ENCODE measurements at places on chromosomes 4 and X.

- DNase-seq = no peak
These were observed 59.2 kb downstream of the GPR143 start for GRCh38 chrX:9706421-9706820.

GRCh38 chr4:175776217-175776616, 35.8 kb downstream of the GPM6A start:
- DNase-seq = peak; percentile 71

- DNase-seq = no peak
These were observed 59.5 kb upstream of the PGM2 start for GRCh38 chr4:37767019-37767418.

- no peak for DNase-seq
These were observed 28.4 kb downstream of the CXCL1 start for GRCh38 chr4:73897380-73898136.

GRCh38 chr4:16457944-16458343, 231.7 kb upstream of the TAPT1 start:
- no peak for DNase-seq

DNA sequence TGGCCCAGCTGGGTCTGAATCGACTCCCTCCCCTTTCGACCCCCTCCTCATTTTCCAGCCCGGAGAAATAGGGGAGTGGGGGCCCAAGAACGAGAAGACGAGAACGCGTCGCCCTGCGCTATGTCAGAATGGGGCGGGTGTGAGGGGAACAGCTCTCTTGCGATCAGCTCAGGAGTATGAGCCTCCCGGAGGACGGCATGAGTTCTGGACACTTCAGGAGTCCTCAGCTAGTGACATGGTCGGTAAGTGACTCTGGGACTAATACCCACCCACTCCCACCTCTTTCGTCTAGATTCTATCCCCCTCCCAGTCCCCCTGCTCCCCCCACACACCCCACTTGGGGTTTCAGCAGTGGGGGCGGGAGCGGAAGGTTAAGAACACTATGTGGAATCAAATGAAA, 944 bp downstream of the KLF8 start:
- no peak for DNase-seq

DNA sequence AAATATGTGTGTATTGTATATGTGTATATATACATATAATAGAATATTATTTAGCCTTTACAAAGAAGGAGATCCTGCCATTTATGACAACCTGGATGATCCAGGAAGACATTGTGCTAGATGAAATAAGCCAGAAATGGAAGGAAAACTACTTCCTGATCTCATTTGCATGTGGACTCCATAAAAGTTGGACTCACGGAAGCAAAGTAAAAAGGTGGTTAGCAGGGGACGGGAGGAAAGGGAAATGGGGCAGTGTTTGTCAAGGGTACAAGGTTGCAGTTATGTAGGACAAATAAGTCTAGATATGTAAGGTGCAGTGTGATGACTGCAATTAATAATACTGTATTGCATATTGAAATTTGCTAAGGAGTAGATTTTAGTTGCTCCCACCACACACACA, 331.1 kb upstream of the FSTL5 start:
- DNase-seq = no peak

- DNase-seq = no peak
These were observed 30.7 kb downstream of the SRPX2 start for GRCh38 chrX:100674705-100675104.

DNA sequence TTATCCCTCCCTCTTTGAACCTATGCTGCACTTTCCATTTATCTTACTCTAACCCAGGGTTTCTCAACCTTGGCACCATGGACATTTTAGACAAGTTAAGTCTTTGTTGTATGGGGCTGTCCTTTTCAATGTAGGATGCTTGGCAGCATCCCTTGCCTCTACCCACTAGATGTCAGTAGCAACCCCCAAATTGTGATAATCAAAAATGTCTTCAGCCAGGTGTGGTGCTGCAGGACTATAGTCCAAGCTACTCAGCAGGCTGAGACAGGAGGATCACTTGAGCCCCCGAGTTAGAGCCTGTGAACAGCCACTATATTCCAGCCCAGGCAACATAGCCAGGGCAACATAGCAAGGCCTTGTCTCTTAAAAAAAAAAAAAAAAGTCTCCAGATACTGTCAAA, 7.0 kb downstream of the LRCH2 start:
- DNase-seq = peak; percentile 32

DNA sequence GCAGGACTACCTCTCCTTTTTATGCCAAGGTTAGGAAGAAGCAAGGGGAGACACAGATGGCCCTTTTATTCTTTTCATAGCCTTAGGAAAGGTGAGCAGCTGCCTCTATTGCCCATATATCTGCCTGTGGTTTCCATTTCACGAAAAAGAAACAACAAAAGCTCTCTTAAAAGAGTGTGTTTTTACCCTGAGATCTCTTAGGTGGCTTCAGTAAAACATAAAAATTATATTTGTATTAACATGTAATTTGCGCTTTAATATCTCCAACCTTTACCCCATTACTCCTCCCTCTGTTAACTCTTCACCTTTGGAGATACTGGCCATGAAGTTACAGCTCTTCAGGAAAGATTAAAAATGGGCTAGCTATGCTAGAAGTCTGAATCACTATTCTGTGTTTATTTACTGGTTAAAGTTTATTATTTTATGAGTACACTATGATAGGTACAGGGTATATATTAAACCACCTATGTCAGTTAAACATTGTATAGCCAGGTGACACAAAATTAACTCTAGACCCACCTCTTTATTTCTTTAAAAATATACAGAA, 15.0 kb upstream of the SULT1B1 start:
- DNase-seq = no peak

DNA sequence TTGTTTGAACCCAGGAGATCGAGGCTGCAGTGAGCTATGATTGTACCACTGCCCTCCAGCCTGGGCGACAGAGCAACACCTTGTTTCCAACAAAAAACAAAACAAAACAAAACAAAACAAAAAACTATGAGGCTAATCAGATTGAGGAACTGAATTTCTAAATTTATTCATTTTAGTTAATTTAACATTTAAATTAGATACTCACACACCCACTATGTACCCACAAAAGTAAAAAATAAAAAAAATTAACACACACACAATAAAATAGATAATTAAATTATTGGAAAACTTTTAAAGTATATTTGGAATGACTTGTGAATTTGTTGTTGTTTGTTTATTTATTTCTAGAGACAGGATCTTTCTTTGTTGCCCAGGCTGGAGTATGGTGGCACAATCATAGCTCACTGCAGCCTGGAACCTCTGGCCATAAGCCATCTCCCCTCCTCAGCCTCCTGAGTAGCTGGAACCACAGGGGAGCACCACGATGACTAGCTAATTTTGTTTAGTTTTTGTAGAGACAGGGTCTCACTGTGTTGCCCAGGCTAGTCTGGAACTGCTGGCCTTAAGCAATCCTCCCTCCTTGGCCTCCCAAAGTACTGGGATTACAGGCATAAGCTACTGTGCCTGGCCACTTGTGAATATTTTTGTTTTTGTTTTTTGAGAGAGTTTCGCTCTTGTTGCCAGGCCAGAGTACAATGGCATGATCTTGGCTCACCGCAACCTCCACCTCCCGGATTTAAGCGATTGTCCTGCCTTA, 9.8 kb upstream of the ZNF157 start:
- no peak for DNase-seq

- no peak for DNase-seq
These were observed 33.4 kb downstream of the ACSL1 start for GRCh38 chr4:184792334-184792733.

GRCh38 chrX:3806630-3807029, 93.2 kb upstream of the PRKX start:
- no peak for DNase-seq

DNA sequence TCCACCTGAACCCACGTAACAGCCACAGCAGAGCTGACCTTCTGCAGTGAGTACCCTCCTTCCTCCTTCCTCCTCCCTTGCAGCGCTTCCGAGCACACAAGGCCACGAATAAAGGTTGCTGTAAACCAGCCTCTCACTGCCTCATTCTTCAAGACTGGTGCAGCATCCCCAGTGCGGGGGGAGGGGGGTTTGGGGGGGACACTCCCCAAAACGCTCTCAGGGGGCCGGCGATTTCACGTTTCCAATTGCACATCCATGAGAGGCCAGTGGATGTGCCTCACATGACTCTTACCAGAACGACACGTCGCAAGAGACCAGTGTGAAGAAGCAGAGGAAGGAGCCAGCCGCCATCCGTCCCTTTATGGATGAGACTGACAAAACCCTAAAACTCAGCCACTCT, 5.2 kb downstream of the DHRSX start:
- DNase-seq = no peak

- DNase-seq = no peak
These were observed 2.9 kb downstream of the LAMTOR3 start for GRCh38 chr4:99891351-99891750.

- no peak for DNase-seq
These were observed 62.7 kb upstream of the SCML1 start for GRCh38 chrX:17674601-17675000.

GRCh38 chr4:46924789-46925529, 15.9 kb upstream of the COX7B2 start:
- no peak for DNase-seq

GRCh38 chr4:44861756-44862155, 135.4 kb upstream of the GNPDA2 start:
- no peak for DNase-seq

DNA sequence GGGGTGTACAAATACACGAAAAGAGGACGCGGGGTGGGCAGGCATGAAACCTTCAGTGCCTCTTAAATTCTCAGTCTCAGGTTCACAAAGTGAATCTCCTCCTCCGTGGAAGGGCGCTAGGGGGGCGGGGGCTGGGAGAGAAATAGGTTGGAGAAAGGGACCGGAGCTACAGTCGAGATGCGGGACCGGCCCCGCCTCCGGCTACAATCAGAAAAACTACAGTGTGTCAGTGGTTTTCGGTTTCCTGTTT, 3.4 kb downstream of the MAML3 start:
- peak; percentile 57 for DNase-seq

GRCh38 chrX:102711872-102712215, 404 bp upstream of the GPRASP2 start:
- DNase-seq = peak; percentile 11

GRCh38 chr4:172953896-172954568, 214.6 kb upstream of the GALNT7 start:
- DNase-seq = no peak

DNA sequence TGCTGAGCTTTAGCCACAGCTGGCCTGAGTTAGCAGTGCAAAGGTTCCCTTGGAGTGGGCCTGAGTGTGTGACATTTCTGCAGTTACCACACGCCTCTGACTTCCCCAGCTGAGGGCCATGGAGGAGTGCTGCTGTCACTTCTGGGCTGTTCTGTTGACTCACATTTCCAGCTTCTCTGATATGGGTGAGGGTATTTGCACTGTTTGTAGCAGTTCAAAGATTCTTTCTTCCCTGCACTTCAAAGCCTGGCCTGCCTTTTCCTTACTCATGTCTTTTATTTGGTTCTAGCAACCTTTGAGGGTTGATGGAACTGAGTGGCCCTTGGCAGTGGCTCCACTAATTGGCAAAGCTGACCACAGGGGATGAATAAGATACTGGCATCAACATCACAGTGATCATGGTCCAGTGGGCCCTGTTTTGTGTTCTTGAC, 26.4 kb upstream of the SCML1 start:
- DNase-seq = peak; percentile 69

DNA sequence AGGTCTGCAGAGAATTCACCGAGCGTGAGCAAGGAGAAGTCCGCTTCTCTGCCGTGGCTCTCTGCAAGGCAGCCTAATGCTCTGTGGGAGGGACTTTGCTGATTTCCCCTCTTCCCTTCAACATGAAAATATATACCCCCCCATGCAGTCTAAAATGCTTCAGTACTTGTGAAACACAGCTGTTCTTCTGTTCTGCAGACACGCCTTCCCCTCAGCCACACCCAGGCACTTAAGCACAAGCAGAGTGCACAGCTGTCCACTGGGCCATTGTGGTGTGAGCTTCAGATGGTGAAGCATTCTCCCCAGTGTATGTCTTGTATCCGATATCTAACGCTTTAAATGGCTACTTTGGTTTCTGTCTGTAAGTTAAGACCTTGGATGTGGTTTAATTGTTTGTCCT, 11.3 kb downstream of the UCHL1 start:
- no peak for DNase-seq

GRCh38 chr4:2843941-2844584, 419 bp downstream of the ADD1 start:
- peak; percentile 62 for DNase-seq

DNA sequence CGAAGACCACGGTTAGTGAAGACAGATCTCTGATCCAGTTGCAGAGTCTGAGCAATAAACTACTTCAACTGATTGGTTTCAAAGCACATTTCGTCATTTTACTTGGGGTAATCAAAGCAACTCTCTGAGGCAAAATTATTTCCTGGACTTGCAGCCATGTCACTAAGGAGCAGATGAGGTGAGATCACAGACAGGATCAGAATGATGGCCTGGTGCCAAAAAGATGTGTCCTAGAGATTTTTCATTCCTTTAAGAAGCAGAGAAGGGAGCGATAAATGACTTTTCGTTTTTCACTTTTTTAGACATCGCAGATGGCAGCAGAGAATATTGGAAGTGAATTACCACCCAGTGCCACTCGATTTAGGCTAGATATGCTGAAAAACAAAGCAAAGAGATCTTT, 83.9 kb downstream of the PTTG2 start:
- no peak for DNase-seq

DNA sequence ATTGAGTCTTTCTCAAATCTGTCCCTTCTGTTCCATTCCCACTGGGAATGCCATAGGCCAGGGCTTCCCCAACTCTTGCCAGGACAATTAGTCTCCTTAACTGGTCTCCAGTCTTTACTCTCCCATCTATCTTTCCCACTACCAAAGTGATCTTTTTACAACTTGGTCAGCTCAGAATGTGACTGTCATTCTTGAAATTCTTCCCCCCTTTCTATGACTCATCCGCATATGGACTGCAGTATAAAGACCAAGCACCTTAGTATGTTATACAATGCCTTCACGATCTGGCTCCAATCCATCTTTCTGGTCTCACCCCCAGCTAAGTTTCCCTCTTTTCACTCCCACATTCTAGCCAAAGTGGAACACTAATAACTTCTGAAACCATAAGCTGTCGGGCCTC, 383.8 kb downstream of the OPHN1 start:
- DNase-seq = no peak

DNA sequence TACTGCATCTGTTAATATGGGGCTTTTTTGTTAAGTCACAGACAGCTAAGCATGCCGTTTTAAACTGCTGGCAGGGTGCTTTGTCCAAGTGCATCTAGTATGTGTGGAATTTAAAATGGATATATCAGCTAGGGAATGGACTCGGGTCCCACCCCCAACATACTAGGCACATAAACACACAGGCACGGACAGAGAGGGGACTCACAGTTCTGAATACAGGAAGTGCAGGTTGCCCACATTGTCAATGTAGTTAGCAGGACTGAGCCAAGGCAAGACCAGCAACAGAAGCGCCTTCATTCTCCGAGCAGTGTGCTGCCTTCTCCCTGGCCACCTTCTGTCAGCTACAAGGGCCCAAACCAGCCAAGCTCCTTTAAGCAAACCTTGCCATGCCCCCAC, 33.6 kb downstream of the LNX1 start:
- DNase-seq = peak; percentile 55

DNA sequence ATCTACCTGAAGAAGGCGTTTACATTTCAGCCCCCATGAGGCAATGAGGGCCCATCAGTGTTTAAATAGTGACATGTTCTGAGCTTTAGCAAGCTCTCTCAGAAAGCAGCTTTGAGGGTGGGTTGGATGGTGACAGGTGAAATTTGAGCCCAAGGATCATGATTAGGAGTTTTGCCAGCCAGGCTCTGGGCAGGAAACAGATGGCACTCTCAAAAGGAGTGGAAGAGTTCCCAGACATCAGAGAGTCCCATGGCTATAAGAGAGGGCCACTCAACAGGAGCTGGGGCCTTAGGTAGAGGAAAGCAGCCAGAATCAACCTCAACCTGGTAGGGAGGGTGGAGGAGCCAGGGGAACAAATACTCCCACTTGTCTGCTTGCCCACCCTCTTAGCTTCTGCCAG, 499.8 kb downstream of the MID1IP1 start:
- DNase-seq = no peak
